ENCODE measurements at places on chromosomes 13 and 19. TPM values are rescaled to one million over a fixed set of nuclear protein-coding genes. Genes with fewer than 3 reads are reported as not detected.

The CYP2F1 gene
- polyA plus RNA-seq = 0.06 TPM

The LILRA1 gene
- polyA plus RNA-seq = 0.43 TPM

The ZNF836 gene
- 11.6 TPM for polyA plus RNA-seq

The ZNF560 gene
- 0.06 TPM for polyA plus RNA-seq

The ACER1 gene
- polyA plus RNA-seq = 0.04 TPM

The PCDH20 gene
- 9.2 TPM for polyA plus RNA-seq

The PRR22 gene
- 4.6 TPM for polyA plus RNA-seq

The SERTM1 gene
- polyA plus RNA-seq = 3.0 TPM

The CADM4 gene
- polyA plus RNA-seq = 13.6 TPM

The UBXN6 gene
- 92.8 TPM for polyA plus RNA-seq

The FGF22 gene
- polyA plus RNA-seq = 0.24 TPM

The FSTL3 gene
- polyA plus RNA-seq = 32.9 TPM

The EPSTI1 gene
- 85.1 TPM for polyA plus RNA-seq

The NFIX gene
- 20.2 TPM for polyA plus RNA-seq

The SELENOV gene
- 0.19 TPM for polyA plus RNA-seq

The GPR42 gene
- 0.22 TPM for polyA plus RNA-seq

The CRLF1 gene
- 3.2 TPM for polyA plus RNA-seq

The DNAAF3 gene
- 0.99 TPM for polyA plus RNA-seq

The KASH5 gene
- polyA plus RNA-seq = not detected

The MBD3L2 gene
- 0.33 TPM for polyA plus RNA-seq

The LCP1 gene
- polyA plus RNA-seq = 41.1 TPM

The TEX101 gene
- polyA plus RNA-seq = not detected

The SLITRK1 gene
- 0.31 TPM for polyA plus RNA-seq

The ZNF534 gene
- 0.40 TPM for polyA plus RNA-seq

The C3 gene
- 79.1 TPM for polyA plus RNA-seq

The CYP2A6 gene
- polyA plus RNA-seq = 0.07 TPM

The ADPRHL1 gene
- 2.8 TPM for polyA plus RNA-seq

The FFAR2 gene
- polyA plus RNA-seq = 3.1 TPM

The MYBPC2 gene
- polyA plus RNA-seq = 0.37 TPM

The ZNF723 gene
- not detected for polyA plus RNA-seq

The CNN1 gene
- polyA plus RNA-seq = 119 TPM

The TICAM1 gene
- polyA plus RNA-seq = 16.1 TPM

The PTPRS gene
- polyA plus RNA-seq = 25.3 TPM

The ANGPTL8 gene
- polyA plus RNA-seq = 0.55 TPM

The GPR183 gene
- polyA plus RNA-seq = 7.3 TPM

The GPR18 gene
- 0.94 TPM for polyA plus RNA-seq

All from large intestine (tissue), 12 donors.